ENCODE measurements at places on chromosomes 16 and 17.

GRCh38 chr17:35236821-35237220 is 6.1 kb upstream of the SLFN5 start:
- no peak for DNase-seq

DNA sequence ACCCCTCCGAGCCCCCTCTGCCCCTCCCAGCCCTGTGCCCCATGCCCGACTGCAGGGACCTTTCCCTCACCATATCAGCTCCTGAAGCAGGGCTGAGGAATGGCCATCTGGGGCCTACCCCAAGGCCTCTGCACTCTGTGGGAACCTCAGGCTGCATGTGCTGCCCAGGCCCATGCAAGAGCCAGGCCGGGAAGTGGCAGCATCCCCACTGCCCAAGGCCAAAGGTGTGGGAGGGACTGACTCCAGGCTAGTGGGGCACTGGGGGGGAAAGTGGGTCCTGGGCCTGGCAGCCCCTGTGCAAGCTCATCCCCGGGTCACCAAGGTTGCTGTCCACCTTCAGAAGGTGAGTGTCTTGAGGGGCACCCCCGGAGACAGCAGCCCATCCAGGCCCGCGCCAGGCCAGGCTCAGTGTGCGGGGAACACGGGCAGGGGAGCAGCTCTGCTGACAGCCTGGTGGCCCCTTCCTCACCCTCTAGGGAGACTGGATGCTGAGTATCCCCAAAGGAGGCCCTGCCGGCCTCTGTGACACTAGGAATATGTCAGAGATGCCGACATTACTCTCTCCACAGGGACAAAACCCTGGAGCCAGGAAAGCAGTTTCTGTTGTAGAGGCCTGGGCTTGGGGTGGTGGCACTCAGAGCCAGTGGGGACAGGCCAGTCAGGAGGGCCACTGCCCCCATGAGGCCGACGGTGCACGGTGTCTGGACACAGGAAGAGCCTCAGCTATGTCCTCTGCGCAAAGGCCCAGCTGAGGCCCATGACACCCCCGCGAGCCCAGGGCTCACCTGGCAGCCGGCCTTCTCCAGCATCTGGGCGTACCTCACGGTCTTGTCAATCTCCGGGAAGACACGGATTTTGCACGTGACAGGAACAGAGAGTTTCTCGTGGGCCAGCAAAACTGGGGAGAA is 3.3 kb downstream of the DUS1L start:
- no peak for DNase-seq

DNA sequence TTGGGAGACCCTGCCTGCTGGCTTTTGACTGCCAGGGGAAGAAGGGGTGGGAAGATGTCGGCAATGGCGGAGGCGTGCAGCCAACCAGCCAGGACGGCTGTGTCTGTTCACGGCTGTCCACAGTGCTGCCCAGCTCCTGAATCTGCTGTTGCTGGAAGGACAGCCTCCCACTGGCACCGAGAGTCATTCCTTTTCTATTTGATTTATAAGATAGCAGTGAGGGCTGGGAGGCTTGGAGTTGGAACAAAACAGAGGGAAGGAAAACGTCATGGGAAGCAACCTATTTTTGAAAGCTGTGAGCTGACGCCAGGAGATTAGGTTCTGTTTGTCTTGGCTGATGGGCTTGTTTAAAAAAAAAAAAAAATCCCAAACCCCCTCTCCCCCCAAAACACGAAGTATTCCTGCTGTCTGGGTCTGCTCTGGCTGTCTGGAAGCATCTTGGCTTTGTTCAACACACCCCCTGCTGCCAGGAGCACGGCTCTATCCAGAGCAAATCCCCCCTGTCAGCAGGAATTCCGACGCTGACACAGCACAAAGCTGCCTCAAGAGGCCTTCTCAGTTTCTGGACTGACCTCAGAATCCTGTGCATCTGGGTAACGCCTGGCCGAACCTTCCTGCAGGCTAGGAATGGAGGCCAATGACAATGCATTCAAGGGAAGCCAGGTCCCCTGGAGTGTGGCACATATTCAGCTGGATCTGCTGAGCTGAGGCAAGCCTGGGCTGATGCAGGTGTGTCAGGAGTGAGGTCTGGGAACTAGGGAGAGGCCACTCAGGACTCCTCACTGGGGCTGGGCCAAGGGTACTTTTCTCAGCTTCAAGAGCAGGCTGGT is 41.0 kb upstream of the SREBF1 start:
- DNase-seq: peak; percentile 77

DNA sequence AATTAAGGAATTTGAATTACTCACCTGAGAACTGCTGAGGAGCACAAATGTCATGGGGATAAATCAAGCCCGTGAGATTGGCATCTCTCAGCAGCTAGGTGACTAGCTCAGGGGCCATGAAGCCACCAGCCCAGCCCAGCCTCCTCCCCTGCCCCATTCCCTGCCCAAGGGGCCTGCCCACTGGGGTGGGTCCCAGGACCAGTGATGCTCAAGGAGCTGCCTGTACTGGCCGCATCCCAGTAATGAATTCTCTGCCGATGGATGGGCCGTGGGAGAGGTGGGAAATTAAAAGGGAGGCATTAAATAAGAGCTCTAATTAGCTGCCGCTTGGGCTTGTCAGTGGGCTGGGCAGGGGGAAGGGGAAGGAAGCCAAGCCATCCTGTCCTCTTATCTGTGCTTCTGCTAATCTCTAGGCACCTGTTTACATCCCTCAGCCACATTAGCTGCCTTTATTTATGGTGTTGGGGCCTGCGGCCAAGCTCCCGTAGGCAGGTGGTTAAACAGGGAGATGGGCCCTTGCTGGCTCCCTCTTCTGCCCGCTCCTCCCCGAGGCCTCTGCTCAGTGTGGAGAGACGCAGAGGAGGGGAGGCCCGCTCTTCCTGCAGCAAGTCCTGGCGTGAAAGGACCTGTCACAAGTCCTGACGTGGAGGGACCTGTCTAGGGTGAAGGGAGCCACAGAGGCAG is 48.8 kb downstream of the PIPOX start:
- DNase-seq: no peak

DNA sequence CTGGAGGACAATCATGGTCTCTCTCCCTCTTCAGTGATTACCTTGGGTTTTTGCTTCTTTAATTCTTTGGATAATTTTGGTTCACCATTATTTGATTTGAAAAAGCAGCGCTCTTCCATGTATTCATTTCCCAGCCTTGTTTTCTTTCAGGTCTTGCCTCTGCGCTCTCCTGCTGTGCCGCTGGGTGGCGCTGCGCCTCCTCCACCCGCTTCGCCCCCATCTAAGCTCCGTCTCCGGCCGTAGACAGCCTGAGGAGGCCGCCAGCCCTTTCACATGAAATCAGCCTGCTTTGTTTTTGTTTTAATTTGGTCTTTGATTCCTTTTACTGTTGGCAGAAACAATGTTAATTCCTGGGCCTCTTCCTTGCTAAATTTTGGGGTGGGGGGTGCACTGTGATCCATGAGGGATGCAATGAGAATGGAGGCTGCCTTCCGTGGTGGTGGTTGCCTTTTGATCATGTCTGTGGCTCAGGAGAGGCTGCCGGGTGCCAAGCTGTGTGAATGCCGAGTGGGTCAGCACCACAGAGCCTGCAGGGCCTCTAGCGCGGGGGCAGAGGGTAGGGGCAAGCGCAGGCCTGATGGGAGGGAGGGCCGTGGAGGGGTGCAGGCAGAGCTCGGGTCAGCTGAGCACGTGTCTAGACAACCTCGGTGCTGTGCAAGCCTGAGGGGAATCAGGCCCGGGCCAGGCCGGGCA is 64.1 kb downstream of the PLD6 start:
- DNase-seq: peak; percentile 70

DNA sequence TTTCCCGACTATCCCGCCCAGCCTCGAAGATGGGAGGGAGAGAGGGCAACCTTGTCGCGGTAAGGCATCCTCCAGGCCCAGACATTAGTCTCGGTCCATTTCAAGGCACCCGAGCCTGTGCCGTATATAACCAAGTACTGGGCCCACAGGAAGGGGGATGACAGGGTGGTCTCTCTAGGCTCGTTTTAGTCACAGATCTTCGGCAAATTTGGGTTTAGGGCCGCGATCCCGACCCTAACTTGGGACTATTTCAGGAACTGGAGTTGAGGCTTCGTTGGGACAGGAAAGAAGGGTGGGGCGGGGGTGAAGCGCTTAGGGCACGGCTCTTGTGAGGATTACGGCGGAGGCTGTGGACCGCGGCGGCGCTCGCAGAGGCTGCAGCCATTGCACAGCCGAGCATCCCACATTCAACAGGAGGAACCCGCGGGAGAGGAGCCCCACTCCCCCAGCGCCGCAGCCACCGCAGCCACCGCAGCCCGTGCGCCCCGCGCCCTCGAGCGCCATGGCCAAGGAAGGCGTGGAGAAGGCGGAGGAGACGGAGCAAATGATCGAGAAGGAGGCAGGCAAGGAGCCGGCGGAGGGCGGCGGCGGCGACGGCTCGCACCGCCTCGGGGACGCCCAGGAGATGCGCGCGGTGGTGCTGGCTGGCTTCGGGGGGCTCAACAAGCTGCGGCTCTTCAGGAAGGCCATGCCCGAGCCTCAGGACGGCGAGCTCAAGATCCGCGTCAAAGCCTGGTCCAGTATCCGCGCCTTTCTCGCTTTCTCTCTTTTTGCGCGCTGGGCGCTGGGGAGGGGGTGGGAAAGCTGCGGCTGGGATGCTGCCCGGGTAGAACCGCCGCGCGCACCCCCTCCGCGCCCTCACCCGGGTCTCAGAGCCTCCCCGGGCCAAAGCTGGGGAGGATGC is at the start of gene VAT1L:
VAT1L (plus strand) TSS at position 384 of the 904 bp plus-strand sequence; CDS start at position 503, 119 bp downstream.
- DNase-seq: peak; percentile 82

DNA sequence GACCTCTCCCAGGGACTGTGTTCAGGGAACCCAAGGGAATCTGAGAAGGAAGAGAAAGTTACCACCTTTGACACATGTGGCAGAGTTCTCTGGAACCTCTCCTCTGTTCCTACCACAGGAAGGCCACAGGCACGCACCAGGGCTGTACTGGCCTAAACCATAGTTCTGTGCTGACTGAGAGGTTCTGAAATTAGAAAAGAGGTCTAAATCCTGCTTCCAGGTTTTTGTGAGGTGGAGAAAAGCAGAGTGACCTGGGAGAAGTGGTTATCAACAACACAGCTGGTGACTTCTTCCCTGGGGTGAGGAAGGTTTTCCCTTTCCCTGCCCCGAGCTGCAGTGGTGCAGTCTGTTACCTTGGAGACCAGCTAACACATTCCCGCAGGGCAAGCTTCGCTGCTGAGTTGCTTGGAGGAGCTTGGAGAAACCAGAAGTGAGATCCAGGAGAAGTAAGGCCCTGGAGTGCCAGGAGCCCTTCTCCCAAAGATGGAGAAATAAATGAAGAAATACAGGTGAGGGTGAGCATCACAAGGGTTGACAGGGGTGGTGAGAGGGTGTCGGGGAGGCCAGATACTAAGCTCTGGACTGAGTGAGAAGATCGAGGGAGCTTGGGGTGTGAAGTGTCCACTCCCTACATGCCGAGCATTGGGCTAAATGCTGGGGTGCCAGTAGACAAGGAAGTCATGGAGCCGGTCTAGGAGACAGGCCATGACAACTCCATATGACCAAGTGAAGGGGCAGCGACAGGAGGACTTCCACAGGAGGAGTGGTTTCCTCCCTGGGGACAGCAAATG is at the start of gene VWA3A:
VWA3A (plus strand) TSS at position 399 of the 791 bp plus-strand sequence; CDS start at position 496, 97 bp downstream.
- DNase-seq: no peak

DNA sequence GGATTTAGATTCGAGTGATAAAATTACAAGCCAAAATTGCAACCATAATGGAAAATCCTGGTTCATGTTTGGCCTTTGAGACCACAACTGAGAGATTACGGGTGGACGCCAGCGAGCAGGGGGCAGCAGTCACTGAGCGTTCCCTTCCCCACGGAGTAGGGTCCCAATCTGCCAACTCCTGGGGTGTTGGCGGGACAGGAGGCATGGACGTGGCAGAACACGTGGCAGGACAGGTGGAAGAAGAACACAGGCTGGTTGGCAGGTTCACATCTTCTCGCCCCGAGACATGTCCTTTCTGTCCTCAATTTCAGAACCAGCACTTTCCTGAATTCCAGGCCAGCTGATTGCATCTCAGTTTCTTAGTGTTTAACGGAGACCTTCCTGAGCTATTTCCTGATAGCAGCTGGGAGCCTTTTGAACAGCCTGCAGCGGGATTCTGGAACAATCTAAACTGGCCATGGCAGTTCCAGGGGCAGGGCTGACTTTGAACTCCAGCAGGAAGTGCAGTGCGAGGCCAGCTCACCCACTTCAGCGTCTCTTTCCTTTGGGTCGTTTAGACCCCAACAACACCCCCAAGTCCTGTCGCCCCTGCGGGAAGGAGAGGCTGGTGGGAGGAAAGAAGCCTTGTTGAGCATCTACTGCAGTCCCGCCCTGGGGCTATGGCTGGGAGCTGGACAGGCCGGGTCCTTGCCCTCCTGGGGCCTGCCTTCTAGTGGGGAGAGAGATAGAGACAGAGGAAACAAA is 159.1 kb upstream of the FOXF1 start:
- DNase-seq: no peak

GRCh38 chr17:70906808-70907207 is 737.5 kb downstream of the KCNJ2 start:
- no peak for DNase-seq

DNA sequence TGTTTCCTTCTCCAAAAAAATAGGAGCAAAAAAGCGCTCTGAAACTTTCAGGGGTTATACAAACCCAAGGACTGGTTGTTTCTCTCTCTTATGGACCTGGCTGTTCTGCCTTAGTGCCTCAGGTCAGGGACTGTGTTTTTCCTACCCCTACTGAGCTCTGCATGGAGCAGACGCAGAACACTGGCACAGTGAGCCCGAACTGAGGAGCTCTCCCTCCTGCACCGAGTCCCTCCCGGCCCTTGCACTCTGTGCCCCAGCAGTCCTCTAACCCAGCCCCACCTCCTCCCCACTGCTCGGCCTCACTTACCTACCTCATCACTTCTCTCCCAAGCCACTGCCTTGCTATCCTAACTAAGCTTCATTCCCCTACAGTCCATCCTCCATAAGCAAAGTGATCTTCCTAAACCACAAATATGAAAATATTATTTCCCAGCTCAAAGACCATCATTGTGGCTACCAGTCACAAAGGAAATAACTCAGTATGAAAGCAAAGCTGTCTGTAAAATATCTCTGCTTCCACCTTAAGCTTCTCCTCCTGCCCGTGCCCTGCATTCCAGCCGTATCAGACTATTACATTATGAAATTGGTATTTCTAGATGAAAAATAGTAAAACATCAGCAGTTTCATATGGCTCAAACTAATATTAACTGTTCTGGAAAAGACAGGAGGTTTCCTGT is 13.6 kb downstream of the MEIOB start:
- DNase-seq: no peak

GRCh38 chr16:84072014-84072413 is 29.4 kb upstream of the SLC38A8 start:
- DNase-seq: no peak
